ENCODE measurements at places on chromosomes 7 and 10. TPM values are rescaled to one million over a fixed set of nuclear protein-coding genes. Genes with fewer than 3 reads are reported as not detected.

DNA sequence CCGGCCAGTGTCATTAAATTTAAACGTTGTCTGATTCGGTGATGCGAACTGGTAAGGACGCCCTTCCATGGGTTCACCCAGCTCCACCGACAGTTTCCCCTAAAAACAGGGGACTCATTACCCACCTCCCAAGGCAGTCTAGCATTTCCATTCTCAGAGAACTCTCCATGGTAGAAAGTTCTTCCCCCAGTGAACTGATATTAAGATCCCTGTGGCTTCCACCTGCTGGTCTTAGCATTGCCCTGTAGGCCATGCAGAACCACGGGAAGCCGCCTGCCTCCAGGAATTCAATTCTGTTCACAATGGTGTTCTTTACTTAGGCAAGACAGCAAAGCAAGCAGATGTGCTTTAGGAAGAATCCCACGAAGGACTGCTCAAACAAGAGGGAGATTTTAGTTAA is 128.9 kb upstream of the NANOS1 start:
- no peaks in the 10 kb centered on the region for H3K36me3 ChIP-seq
- DNase-seq = no peak
- H3K27ac ChIP-seq = no peak overlapping the region
- no peaks in the 10 kb centered on the region for H3K27me3 ChIP-seq
- no peak overlapping the region for H3K4me3 ChIP-seq

Gene FLNC
- total RNA-seq = 135 TPM

DNA sequence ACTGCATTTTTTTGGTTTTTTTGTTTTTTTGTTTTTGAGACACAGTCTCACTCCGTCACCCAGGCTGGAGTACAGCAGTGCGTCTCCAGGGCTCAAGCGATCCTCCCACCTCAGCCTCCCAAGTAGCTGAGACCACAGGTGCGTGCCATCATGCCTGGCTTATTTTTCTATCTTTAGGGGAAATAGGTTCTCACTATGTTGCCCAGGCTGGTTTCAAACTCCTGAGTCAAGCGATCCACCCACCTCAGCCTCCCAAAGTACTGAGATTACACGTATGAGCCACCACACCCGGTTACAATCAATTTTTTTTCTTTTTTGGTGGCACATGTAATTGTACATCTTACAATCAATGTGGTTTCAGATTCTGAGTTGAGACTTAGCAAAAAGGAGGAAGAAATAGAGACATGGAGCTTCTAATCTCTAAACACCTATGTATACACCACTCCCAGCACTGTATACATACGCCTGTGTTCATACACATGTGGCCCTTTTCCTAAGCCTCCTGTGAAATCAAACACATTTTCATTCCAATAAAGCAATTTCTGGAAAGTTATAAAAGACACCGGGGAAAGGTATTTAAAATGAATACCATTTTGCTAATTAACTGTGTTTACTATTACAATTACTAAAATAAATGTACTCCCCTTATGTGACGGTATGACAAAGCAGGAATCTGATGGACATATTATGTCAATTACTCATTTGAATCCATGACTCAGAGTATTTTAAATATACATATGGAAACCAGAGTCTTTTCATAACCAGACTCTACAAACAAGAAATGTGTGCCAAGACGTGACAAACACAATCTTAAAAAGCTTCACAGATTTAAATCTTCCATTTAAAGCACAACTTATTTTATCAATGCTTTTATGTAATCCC is 40.9 kb downstream of the SMURF1 start:
- H3K4me3 ChIP-seq = no peak overlapping the region
- no peak overlapping the region for H3K27ac ChIP-seq
- DNase-seq = no peak
- no peaks in the 10 kb centered on the region for H3K36me3 ChIP-seq
- H3K27me3 ChIP-seq = no peaks in the 10 kb centered on the region
- peaks cover 12% of the 10 kb centered on the region for H3K4me1 ChIP-seq

Gene LRRTM3
- total RNA-seq = 0.93 TPM

Gene CDHR3
- total RNA-seq = 5.1 TPM

DNA sequence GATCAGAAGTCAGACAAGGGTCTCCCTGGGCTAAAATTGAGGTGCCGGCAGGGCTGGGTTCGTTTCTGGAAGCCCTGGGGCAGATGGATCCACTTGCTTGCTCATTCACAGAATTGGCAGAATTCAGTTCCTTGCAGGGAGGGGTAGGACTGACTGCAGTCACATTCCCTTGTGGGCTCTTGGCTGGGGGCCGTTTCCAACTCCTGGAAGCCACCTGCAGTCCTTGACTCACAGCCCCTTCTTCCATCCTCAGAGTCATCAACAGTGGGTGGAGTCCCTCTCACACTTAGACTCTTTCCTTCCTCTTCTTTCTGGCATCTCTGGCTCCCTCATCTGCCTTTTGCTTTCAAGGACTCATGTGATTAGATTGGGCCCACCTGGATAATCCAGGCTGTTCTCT is 54.6 kb upstream of the NANOS1 start:
- no peak overlapping the region for H3K4me3 ChIP-seq
- H3K27me3 ChIP-seq = no peaks in the 10 kb centered on the region
- H3K27ac ChIP-seq = no peak overlapping the region

- H3K27me3 ChIP-seq = no peaks in the 10 kb centered on the region
- no peak overlapping the region for H3K27ac ChIP-seq
- H3K4me3 ChIP-seq = no peak overlapping the region
- DNase-seq = no peak
Observed at GRCh38 chr7:15515252-15515651, 46.6 kb downstream of the AGMO start.

- DNase-seq = no peak
- H3K27ac ChIP-seq = peak overlapping the region; percentile 76
- H3K4me1 ChIP-seq = peaks cover 7% of the 10 kb centered on the region
Observed at GRCh38 chr7:90946730-90947501, 317.3 kb upstream of the FZD1 start.

DNA sequence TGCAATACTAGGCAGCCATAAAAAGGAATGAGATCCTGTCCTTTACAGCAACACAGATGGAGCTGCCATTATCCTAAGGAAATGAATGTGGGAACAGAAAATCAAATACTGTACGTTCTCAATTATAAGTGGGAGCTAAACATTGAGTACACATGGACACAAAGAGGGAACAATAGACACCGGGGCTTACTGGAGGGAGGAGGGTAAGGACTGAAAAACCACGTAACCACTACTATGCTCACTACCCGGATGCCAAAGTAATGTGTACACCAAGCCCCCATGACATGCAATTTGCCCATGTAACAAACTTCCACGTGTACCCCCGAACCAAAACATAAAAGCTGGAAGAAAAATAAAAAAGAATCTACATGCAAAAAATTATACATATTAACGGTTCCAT is 587.0 kb downstream of the PARD3 start:
- H3K27ac ChIP-seq = no peak overlapping the region
- peaks cover 1% of the 10 kb centered on the region for H3K36me3 ChIP-seq
- DNase-seq = no peak
- no peaks in the 10 kb centered on the region for H3K27me3 ChIP-seq

DNA sequence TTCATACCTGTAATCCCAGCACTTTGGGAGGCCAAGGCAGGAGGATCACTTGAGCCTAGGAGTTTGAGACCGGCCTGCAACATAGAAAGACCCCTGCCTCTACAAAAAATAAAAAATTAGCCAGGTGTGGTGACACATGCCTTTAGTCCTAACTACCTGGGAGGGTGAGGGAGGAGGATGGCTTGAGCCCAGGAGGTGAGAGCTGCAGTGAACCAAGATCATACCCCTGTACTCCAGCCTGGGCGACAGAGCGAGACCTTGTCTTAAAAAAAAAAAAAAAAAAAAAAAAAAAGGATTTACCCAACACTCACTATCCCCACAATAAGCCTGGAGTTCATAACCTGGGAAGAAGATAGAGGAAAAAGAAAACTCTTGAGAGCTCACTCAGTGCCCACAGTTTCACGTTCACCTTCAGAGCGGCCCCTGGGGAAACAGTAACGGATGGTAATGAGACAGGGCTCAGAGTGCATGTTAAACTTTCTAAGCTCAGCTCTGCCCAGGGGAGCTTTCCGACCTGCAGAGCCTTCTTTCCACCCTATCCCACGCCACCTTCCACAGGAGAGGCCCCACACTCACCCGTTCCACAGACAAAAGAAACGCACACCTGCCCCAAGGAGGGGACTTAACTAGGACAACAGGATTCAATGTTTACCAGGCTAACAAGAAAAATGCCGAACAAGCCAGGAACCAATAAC is 259.8 kb upstream of the KLF14 start:
- H3K27ac ChIP-seq = peak overlapping the region; percentile 84
- no peaks in the 10 kb centered on the region for H3K36me3 ChIP-seq
- H3K27me3 ChIP-seq = no peaks in the 10 kb centered on the region
- H3K4me1 ChIP-seq = peaks cover 10% of the 10 kb centered on the region
- H3K4me3 ChIP-seq = no peak overlapping the region
- DNase-seq = no peak

DNA sequence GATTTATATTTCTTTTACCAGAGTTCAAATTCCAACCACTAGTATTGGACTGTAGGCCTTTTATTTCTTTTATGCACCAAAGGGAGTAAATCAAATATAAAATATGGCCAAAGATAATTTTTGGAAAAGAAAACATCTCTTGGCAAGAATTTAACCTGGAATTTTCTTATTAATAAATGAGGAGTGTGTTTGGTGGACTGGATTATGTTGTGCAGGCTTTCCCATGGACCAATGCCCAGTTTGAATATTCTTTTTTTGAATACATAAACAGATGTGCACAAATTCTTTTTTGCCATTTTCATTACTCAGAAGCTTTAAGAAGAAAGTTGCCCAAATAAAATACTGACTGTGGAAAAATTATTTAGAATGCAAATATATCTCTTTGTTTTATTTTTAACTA is 22.1 kb upstream of the PRKG1 start:
- no peaks in the 10 kb centered on the region for H3K27me3 ChIP-seq
- H3K36me3 ChIP-seq = no peaks in the 10 kb centered on the region
- H3K4me1 ChIP-seq = peaks cover 1% of the 10 kb centered on the region

DNA sequence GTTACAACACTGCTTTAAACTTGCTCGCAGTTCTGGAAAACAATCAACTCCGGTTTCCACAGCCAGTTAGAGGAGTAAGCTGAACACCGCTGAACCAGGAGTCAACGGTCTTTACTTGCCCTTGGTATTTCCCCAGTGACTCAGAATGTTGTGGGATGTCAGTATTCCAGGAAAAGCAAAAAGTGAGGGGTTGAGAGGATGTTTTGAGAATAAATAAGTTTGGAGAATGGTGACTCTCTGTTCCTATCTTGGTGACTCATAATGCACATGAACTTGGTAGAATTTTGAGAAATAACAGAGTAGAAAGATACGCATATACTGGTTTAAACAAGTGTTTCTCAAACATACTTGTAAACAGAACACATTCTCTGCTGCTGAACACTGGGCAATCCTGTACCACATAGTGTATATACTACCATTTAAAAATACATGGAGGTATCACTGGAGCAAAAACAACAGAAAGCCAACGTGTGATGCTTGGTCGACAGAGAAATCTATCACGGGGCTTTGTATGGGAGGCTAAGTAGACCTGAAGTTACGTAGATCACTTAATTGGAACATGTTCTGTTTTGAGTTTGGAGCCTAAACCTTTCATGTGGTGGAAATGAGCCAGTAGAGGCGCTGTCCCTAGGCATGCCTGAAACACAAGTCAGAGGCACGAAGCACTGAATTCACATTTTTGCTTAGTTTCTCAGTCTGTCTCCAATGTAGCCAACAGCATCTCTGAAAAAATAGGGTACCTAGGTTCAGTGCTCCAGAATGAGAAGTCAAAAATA is 534.3 kb downstream of the PARD3 start:
- H3K36me3 ChIP-seq = no peaks in the 10 kb centered on the region
- DNase-seq = peak; percentile 74
- peak overlapping the region; percentile 45 for H3K27ac ChIP-seq
- H3K4me3 ChIP-seq = peak overlapping the region; percentile 18
- no peaks in the 10 kb centered on the region for H3K27me3 ChIP-seq

- no peaks in the 10 kb centered on the region for H3K36me3 ChIP-seq
- H3K27ac ChIP-seq = no peak overlapping the region
- no peaks in the 10 kb centered on the region for H3K27me3 ChIP-seq
- no peak overlapping the region for H3K4me3 ChIP-seq
- DNase-seq = no peak
Observed at GRCh38 chr7:55512635-55513191, 59.6 kb downstream of the VOPP1 start.

- no peaks in the 10 kb centered on the region for H3K4me1 ChIP-seq
- no peaks in the 10 kb centered on the region for H3K36me3 ChIP-seq
- no peaks in the 10 kb centered on the region for H3K27me3 ChIP-seq
Observed at GRCh38 chr10:50286517-50286916, 35.2 kb upstream of the ASAH2 start.

DNA sequence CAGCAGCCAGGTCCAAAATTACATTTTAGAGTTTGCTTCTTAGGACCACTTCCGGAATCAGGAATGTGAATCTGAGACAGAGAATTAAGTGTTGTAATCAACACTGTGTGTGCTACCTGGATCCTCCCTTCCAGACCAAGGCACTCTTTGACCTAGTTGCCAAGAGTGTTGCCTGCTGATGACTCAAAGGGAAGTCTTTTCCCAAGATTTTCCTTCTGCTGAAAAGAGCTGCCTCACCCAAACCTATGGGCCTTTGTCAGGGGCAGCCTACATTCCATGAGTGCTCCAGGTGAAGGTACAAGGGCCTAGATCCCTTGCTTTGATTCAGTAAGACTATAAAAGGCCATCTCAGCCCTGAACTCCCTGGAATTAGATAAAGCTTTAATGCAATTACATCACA is 712.5 kb upstream of the ANKRD30A start:
- no peak overlapping the region for H3K4me3 ChIP-seq
- no peak for DNase-seq
- H3K27me3 ChIP-seq = no peaks in the 10 kb centered on the region

GRCh38 chr10:112227331-112227987 is 43.9 kb upstream of the GPAM start:
- no peak overlapping the region for H3K4me3 ChIP-seq
- no peaks in the 10 kb centered on the region for H3K4me1 ChIP-seq
- no peaks in the 10 kb centered on the region for H3K27me3 ChIP-seq
- no peak overlapping the region for H3K27ac ChIP-seq
- no peaks in the 10 kb centered on the region for H3K36me3 ChIP-seq

GRCh38 chr7:84982199-84982598 is 204.7 kb downstream of the SEMA3D start:
- no peak overlapping the region for H3K27ac ChIP-seq
- no peak for DNase-seq
- H3K4me1 ChIP-seq = no peaks in the 10 kb centered on the region
- H3K4me3 ChIP-seq = no peak overlapping the region

DNA sequence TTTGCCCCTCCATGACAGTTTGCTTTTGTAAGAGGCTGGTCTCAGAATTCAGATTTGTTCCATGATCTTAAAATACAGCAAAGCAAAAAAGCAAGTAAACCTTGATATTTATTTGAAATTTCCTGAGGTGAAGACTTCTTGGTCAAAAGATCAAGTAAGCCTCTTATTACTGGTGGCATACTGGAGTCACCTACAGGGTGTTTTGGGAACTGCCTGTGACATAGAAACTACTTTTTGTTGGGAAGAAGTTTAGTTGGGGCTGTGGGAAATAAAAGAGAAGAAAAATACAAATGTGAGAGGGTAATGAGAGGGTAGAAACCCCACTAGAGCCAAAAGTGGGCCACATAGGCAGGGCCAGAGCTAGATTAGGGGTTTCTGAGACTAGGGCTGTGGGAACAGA is 217.9 kb downstream of the OTUD1 start:
- no peak overlapping the region for H3K27ac ChIP-seq
- no peak for DNase-seq
- no peaks in the 10 kb centered on the region for H3K36me3 ChIP-seq
- H3K27me3 ChIP-seq = peaks cover 2% of the 10 kb centered on the region
- no peaks in the 10 kb centered on the region for H3K4me1 ChIP-seq

- H3K4me1 ChIP-seq = no peaks in the 10 kb centered on the region
- no peaks in the 10 kb centered on the region for H3K27me3 ChIP-seq
- H3K4me3 ChIP-seq = no peak overlapping the region
- no peak overlapping the region for H3K27ac ChIP-seq
Observed at GRCh38 chr7:43721193-43721806, 8.0 kb downstream of the COA1 start.
